T-cell (primary cell): ENCODE measurements at places on chromosomes 3 and 15. TPM values are rescaled to one million over a fixed set of nuclear protein-coding genes. Genes with fewer than 3 reads are reported as not detected.
A peak's percentile ranks its signal among the peaks of the same experiment; 100 is the strongest.

GRCh38 chr3:12932347-12932746 is 91.0 kb upstream of the RPL32 start:
- no peak for DNase-seq

DNA sequence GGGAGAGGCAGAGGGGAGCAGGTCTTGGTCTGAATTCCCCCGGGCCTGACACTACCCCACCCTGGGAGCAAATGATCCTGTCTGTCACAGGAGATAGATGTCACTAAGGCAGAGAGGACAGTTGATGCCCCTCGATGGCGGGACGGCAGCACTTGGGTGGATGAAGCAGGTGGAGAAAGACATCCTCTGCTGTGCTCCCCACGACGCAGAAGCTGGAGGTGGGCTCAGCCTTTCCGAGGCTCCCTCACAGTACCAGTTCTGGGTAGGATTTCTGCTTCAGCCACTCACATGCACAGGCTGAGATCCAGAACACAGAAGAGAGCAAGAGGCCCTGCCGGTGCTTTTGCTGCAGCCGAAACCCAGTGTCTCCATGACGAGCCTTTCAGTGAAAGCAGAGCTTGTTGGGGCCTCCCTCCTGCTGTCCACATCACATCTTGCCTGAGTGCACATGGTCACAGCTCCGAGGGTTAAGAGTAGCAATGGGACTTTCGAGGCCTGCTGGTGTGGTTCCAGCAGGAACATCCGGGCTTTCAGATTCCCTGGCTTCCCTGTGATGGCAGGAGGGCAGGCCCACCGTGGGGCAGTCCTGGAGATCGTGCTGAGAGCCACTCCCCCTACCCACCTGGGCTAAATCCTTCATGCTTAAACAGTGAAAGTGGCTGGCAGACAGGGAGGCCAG is 107.3 kb upstream of the PRR20G start:
- DNase-seq = no peak

GRCh38 chr3:55795746-55796145 is 308.6 kb upstream of the WNT5A start:
- no peak for DNase-seq

- no peak for DNase-seq
Measured at GRCh38 chr3:170713653-170714052, 127.8 kb upstream of the SLC7A14 start.

IL12A gene
- total RNA-seq = 0.57 TPM

GRCh38 chr3:188693435-188693834 is 478.3 kb upstream of the TPRG1 start:
- DNase-seq = no peak

DNA sequence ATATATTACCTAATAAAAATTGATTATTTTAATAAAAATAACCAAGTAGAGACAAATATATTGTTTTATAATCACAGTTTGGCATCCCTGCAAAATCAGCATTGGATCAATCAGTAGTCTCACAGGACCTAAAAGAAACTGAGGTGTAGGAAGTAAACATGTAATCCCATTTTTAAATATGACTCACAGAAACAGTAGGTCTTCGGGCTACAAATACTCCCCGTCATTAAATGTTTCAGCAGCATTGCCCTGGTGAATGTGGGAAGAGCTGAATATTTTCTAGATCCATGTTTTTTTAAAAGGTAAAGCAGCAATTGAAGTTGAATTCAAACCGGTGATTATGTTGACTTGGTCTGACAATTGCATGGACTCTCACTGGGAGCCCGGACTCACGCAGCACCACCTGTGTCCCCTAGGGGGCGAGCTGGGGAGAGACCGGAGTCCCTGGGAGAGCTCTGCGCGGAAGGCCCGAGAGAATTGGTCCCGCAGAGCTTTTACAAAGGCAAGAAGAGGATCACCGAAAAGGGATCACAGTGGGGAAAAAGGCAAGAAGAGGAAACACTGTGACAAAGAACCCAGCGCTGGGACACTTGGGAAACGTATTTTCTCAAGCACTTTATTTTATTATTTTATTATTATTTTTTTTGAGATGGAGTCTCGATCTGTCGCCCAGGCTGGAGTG is 17.2 kb upstream of the USP3 start:
- DNase-seq = peak; percentile 70

DNA sequence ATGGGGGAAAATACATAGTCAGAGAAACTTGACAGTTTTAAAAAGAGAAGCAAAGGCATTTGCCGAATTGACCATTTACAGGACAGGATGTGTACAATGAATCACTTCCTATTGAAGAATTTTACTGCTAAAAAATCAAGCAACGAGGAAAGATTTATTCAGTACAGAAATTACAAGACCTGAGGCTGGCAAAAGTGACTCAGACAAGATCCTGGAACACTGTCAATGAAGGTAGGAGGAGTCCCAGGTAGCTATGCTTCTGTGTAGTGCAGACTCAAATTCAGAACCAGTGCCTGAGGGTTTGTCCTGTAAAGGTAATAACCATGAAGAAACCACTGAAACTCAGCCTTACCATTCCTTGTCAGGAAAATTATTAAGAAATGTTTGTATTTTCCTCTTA is 120.9 kb downstream of the ZMAT3 start:
- DNase-seq = no peak

- no peak for DNase-seq
Measured at GRCh38 chr3:155646128-155646527, 98.7 kb downstream of the PLCH1 start.

DNA sequence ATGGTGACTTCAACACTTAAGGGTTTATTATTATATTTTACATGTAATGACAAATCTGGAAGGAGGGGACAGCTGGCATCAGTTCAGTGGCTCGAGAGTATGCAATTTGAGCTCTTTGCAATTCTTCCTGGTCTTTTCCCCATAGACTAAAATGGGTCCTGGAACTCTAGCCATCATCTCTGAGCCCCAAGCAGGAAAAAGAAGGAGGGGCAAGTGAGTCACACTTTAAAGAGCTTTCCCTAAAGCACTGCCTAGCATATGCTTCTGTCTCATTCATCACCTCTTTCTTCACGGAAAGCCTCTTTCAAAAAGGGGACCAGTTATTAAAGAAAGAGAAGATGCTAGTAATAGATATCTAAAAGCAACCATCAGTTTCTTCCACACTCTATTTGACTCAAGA is 466.3 kb downstream of the ZIC1 start:
- DNase-seq = no peak

KBTBD13 gene
- not detected for total RNA-seq

DNA sequence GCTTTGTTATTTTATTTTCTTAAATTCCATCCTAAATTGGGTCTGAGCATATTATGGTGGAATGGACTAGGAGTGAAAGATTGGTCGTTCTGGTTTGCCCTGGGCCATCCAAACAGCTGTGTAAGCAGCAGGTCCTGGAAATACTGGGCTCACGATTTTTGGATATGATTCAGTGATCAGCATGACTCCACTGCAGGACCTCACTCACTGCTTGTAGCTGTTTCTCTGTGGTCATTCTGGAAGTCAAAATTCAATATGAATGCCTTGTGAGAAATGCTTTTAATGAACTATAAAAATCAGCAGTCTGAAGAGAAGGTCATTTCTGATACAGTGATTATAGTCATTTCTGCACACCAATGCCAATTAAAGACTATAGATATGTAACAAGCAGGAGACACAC is 185.0 kb downstream of the RBMS3 start:
- no peak for DNase-seq

GRCh38 chr15:63322541-63322940 is 45.1 kb downstream of the APH1B start:
- DNase-seq = no peak

DNA sequence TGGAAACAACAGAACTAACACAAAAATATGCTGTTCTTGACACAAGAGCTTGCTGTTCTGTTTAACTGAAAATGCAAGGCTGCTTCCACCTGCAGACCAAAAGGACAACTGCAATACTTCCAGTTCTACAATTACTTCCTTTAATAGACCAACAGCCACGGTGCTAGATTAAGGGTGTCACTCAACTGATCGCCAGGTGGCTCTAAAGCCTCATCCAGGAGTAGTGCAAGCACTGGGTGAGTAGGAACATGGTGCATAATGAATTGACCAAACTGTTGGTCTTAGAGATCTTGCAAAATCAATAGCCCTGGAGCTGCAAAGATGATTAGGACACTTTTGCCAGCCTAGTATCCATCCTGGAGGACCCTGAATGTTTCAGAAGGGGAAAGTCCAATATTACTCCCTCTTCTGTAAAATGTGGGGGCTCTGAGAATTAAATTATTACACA is 3.6 kb upstream of the CLDN16 start:
- DNase-seq = no peak

LRRIQ4 gene
- total RNA-seq = not detected

DNA sequence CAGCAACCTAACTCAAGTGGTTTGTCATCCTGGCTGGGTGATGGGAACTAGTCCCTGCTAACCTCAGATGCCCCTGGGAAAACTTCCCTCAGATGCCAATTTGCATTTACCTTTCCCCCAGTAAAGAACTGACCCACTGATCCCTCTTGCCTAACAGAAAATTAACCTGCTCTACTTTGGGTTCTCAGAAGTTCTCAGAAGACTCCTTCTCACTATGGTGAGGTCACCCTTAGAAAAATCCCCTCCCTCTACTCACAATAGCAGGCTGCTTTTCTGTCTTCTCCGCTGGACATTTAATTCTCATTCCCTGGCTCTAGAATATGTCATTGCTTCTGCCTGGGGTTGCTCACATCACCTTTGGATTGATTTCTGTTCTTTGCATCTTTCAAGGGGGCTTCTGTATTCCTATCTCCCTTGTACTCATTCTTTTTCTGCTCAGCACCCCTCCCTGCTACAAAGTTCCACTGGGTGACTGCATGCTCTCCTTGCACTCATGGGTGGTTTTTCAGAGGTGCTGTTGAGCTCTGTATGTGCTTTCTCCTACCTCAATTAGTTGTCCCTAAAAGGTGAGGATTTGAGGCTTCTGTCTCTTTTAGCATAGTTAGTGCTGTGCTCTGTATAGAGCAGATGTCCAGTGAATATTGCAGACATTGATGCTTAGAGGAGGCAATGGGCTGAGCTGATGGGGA is 869 bp downstream of the PLA1A start:
- DNase-seq = no peak

GOLGA6B gene
- not detected for total RNA-seq

DNA sequence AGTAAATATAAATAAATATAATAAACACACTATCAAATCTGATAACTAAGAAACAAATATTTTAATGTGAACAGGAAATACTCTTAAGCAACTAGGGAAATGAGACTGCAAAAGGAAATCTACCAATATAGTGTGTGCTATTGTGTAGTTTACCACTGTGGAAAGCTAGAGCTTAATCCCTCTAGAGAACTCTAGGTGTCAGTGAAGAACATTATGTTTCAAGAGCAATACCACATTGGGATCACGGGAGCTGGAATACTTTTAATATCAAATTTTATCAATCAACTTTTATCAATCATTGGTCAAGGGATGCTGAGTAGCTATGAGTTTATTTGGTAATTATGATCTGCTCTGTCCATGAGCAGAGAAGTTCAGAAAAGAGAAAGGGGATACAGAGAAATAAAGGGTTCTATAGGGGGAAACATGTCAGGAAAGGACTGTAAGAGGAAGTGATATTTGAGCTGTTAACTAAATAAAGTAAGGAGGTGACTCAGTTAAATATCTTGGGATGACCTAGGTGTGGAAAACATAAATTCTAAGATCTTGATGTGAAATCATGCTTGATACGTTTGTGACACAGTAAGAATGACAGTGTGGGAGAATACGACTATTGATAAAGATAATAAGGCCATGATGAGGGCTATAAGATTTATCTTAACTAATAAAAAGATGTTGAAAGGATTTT is 762.2 kb upstream of the ALCAM start:
- no peak for DNase-seq

BCL2A1 gene
- 10.6 TPM for total RNA-seq

- DNase-seq = no peak
Measured at GRCh38 chr3:176584413-176585176, 612.7 kb downstream of the TBL1XR1 start.

TIMP4 gene
- not detected for total RNA-seq

DNAJA4 gene
- 30.2 TPM for total RNA-seq

GRCh38 chr15:70374096-70374495 is 276.4 kb upstream of the TLE3 start:
- no peak for DNase-seq

GOLGA8J gene
- total RNA-seq = not detected

GRCh38 chr3:107660306-107660976 is 137.7 kb downstream of the BBX start:
- DNase-seq = no peak

GRCh38 chr3:50617096-50617791 is at the start of gene MAPKAPK3:
Gene MAPKAPK3, plus strand, starts transcription at chr3:50617151. Its CDS starts 415 bp downstream, at chr3:50617566.
- DNase-seq = no peak

ARPP19 gene
- 95.5 TPM for total RNA-seq

MUSTN1 gene
- 4.1 TPM for total RNA-seq

DNA sequence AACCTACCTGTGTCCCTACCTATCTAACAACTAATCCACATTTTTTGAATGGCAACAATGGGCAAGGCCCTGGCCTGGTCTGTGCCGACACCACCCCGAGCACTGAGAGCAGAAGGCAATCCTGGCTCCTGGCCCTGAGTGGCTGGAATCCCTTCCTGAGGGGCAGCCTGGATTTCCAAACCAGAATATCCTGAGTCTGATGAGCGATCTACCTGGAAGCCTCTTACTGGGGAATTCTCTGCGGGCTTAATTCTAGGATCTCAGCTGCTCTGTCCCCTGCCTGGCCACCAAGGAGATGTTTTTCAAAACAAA is 22.1 kb downstream of the ATP2B2 start:
- no peak for DNase-seq
